ENCODE measurements at places on chromosomes 12 and 14. TPM values are rescaled to one million over a fixed set of nuclear protein-coding genes. Genes with fewer than 3 reads are reported as not detected.
A peak's percentile ranks its signal among the peaks of the same experiment; 100 is the strongest.

DNA sequence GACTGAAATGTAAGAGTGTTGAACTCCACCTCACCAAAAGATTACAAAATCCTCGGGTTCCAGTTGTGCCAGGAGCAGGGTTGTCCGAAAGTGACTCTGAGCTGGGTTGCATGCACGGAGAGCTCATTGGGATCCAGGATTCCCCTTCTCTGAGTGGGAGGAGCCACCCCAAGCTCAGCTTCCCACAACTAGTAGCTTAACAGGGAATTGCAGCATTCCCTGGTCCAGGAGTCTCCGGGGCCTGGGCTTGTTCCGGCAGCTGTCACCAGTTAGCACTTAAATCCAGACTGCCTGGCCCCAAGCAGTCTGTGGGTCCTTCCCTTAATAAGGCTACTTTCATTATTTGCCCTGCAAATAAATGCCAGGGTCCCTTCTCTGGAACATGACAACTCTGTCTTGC is 50.1 kb downstream of the CD9 start:
- peaks cover 22% of the 10 kb centered on the region for H3K27me3 ChIP-seq
- H3K4me3 ChIP-seq, result no peak overlapping the region
- no peaks in the 10 kb centered on the region for H3K4me1 ChIP-seq
- DNase-seq, result peak; percentile 46
- H3K27ac ChIP-seq, result no peak overlapping the region

DNA sequence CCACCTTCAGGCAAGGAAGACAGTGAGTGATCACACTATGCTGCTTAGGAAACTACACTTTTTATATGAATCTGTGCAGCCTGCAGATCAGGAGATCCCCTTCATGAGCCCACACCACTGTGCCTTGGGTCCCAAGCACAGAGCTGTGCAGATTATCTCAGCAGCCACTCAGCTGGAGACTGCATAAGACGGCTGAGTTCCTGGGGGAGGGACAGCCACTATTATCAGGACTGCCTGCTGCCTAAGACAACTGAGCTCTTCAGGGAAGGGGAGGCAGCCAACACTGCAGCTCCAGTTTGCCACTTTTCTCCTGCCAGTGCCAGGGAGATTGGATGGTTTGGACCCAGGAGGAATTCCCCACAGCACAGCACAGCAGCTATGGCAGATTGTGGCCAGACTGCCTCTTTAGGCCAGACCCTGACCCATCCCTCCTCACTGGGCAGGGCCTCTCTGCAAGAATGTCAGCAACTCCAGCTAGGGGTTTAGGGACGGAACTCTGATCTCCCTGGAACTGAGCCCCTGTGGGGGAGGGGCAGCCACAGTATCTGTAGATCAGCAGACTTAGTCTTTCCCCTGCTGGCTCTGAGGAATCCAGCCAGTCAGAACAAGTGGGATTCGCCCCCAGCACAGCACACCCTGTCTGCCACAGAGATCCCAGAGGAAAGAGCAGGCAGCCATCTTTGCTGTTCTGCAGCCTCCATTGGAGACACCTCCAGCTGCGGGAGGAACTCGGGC is 141.3 kb downstream of the KLHL28 start:
- no peaks in the 10 kb centered on the region for H3K36me3 ChIP-seq
- DNase-seq, result no peak
- no peaks in the 10 kb centered on the region for H3K4me1 ChIP-seq

Gene ALDH2
- total RNA-seq, result 22.3 TPM

Gene ISCU
- 159 TPM for total RNA-seq

Data from GM23248 (cell line).